CD4-positive, alpha-beta memory T cell (primary cell): ENCODE measurements at places on chromosomes 3 and 15.

DNA sequence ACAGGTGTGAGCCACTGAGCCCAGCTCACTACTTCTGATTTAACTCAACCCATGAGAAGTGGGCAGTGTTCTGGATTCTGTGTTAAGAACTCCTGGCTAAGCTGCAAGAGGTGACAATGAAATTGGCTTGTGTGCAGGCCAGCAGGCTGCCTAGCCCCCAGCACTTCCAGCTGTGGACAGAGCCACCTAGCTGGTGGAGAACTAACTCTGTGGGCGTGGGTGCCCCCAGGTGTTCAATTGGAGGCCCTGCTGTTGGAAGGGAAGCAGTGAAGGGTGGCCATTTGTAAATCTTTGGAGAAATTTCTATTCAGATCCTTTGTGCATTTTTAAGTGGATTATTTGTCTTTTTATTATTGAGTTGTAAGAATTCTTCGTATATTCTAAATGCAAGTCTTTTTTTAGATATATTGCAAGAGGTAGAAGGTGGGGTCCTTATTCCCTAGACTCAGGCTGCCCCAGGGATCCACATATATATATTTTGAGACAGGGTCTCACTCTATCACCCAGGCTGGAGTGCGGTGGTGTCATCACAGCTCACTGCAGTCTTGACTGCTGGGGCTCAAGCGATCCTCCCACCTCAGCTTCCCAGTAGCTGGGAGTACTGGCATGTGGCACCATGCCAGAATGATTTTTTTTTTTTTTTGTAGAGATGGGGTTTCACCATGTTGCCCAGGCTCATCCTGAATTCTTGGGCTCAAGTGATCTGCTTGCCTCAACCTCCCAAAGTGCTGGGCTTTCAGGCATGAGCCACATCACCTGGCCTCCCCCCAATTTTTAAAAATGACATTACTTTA, 7.2 kb upstream of the SCAMP5 start:
- H3K36me3 ChIP-seq: no peaks in the 10 kb centered on the region
- no peak overlapping the region for H3K27ac ChIP-seq
- DNase-seq: no peak
- H3K4me3 ChIP-seq: no peak overlapping the region
- H3K27me3 ChIP-seq: no peaks in the 10 kb centered on the region

DNA sequence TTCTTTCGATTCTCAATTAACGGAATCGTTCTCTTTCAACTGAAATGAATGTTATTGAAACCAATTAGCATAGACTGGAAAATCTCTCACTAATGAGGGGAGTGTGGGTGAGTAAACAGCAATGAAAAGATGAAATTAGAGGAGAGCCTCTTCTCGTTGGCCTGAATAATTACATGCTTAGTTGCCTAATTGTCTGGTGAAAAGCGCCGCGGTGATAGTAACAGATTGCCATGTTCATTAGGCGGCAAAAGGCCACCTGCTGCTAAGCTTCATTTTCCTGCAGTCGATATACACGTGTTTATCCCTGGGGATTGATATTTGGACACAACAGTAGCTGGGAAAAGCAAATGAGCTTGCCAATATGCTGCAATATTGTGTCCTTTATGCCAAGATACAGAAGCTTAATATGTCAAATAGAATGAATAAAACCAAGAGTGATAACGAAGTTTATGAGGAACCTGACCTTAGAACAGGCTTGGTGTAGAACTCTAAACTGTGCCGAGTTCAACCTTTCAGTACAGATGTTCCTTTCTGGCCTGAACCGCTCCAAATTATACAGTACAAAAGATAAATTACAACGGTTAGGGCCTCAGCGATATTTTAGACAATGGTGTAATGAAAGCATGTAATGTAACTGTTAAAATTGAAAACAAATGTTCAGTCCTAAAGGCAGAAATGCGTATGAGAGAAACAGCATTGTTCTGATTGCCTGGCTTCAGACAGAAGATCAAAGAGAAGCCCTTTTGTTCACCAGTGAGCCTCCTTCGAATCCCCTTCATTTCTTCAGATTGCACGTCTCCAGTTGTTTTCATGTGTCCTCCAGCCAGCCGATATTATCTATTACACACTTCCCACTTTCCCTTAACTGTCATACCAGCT, 185.2 kb downstream of the SHOX2 start:
- no peak for DNase-seq
- no peaks in the 10 kb centered on the region for H3K4me1 ChIP-seq
- no peaks in the 10 kb centered on the region for H3K27me3 ChIP-seq
- H3K36me3 ChIP-seq: no peaks in the 10 kb centered on the region
- H3K27ac ChIP-seq: no peak overlapping the region

DNA sequence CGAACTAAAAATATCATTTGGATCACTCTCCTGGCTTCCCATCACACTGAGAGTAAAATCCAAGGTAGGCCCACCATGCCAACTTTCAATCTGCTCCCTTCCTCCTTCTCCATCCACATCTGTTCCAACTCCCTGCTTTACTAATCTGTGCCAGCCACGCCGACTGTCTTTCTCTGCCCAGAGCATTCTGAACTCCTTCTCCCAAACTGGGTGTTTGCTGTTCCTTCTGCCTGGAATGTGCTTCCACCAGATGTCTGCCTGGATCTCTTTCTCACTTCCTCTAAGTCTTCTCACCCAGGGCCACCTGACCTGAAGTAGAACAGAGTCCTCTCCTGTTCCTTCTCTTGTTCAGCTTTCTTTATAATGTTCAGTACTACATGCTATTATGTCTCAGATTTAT, 5.6 kb upstream of the ARL8B start:
- no peaks in the 10 kb centered on the region for H3K36me3 ChIP-seq
- H3K27me3 ChIP-seq: no peaks in the 10 kb centered on the region
- DNase-seq: no peak
- peaks cover 2% of the 10 kb centered on the region for H3K4me1 ChIP-seq
- no peak overlapping the region for H3K4me3 ChIP-seq
- H3K27ac ChIP-seq: no peak overlapping the region

DNA sequence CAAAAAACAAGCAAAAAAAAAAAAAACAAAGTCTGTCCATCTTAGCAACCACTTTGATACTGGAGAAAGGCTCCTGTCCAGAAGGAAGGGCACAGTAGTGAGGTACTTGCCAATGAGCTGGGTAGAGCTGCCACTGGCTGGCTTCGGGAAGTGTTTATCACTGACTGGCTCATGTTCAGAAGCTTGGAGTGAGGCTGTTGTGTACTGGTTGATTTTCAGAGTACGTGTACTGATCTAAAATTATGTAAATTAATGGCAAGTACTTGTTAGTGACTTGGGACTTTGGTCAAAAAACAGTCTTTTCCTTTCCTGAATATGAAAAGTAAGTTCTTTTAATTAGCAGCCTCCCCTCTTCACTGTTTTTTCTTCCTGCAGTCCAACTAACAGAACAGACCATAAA, 979 bp upstream of the ZNF621 start:
- H3K27me3 ChIP-seq: no peaks in the 10 kb centered on the region
- H3K4me1 ChIP-seq: peaks cover 21% of the 10 kb centered on the region
- H3K4me3 ChIP-seq: no peak overlapping the region
- H3K36me3 ChIP-seq: peaks cover 8% of the 10 kb centered on the region
- DNase-seq: no peak

DNA sequence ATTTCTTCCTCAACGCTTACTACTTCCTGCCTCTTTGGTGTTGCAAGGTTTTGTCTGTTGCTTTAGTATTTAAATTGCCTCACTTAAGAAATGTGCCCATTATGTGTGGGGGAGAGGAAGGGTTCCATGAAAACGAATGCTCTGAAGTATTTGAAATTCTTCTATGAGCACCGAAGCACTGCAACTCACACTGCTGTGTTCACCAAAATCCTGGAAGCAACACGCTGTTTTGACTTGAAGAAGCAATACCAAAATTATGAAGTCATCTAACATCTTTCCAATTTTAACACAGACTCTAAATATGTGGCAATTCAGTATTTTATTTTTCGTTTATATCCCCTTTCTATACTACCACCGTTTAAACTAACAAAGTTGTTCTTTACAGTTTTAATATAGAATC, 101.5 kb downstream of the RBMS3 start:
- no peaks in the 10 kb centered on the region for H3K4me1 ChIP-seq
- no peak overlapping the region for H3K4me3 ChIP-seq
